H7 (cell line): ENCODE measurements at places on chromosomes 12 and 14. TPM values are rescaled to one million over a fixed set of nuclear protein-coding genes. Genes with fewer than 3 reads are reported as not detected.

DNA sequence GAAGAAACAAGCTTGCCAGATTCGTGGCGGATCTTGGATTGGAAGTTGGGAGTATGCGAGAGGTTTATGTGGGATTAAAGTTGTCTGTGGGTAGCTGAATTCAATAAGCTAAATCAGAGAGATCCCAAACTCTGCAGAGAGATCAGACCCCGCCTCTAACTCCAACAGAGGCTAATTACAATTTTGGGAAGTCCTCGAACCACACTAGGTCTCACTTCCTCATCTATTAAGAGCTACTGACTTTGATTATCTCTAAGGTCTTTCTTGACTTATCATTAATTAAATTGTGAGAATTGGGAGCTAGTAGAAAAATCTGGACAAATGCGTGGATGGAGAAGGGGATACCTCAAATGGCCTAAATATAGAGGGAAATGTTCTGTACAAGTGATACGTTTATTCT, 9.1 kb downstream of the NTF3 start:
- no peak for DNase-seq

GRCh38 chr12:49483619-49484018, 55.2 kb upstream of the KCNH3 start:
- no peak for DNase-seq

DNA sequence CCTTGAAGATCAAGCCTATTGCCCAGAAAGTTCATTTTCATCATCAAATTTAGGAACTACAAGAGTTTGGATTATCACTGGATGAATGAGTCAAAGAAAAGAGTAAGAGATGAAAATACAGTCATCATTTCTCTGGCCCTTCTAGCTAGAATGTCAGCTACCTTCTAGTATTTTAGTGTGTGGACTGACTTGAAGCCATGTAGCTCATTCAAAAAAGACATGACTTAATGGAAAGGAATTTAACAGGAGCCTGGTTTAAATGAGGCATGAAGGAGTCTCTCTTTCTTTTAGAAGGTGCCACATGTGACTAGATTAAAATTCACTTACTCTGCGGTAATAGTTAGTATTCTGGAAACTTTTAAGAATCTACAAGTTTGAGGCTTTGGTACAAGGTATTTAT, 7.1 kb downstream of the PTHLH start:
- DNase-seq: no peak

- peak; percentile 68 for DNase-seq
These were observed 6.9 kb downstream of the LRCOL1 start for GRCh38 chr12:132603240-132604150.

DNA sequence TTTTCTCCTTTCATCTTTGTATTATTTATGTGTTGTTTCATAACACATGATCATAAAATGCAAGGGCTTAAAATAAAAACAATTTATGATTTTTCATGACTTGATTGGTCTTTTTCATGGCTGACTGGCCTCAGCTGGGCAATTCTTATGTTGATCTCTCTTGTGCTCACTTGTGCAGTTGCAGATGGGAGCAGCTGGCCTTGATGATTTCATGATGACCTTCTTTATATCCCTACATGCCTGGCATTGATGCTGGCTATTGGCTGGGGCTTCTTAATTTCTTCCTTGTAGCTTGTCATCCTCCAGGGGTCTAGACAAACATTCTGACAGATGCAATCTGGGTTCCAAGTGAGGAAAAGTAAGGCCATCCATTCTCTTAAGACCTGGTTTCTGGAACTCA, 1832.8 kb upstream of the FLRT2 start:
- DNase-seq: no peak

DNA sequence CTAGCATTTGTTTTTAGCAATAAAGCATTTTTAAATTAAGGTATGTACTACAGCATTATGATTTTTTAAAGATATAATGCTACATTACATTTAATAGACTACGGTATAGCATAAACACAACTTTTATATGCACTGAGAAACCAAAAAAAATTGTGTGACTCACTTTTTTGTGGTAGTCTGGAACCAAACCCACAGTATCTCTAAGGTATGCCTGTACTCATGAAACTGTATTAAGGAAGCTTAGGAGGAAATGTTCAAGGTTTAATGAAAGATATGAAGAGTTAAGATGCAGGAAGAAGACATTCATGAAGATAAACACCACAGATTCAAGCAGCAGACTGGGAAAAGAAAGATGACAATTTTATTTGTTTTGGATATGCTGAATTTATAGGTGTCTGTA, 51.7 kb downstream of the PPP1R12A start:
- no peak for DNase-seq

Gene TEDC1
- 24.5 and 28.5 TPM in 2 replicates for total RNA-seq
